WTC11 (cell line): ENCODE measurements at places on chromosomes 3 and 15. TPM values are rescaled to one million over a fixed set of nuclear protein-coding genes. Genes with fewer than 3 reads are reported as not detected.

- DNase-seq, result no peak
These were observed 4.4 kb downstream of the CPLX3 start for GRCh38 chr15:74830868-74831267.

The EIF4E3 gene
- 14.0 to 16.5 TPM (median 14.3 TPM) in 3 replicates for total RNA-seq

The SLC28A1 gene
- 0.14 to 0.16 TPM in 2 of 3 replicates, not detected in the other for total RNA-seq

The SERINC4 gene
- total RNA-seq, result 0.09 to 0.16 TPM in 2 of 3 replicates, not detected in the other

The TMEM212 gene
- not detected in 3 replicates for total RNA-seq

DNA sequence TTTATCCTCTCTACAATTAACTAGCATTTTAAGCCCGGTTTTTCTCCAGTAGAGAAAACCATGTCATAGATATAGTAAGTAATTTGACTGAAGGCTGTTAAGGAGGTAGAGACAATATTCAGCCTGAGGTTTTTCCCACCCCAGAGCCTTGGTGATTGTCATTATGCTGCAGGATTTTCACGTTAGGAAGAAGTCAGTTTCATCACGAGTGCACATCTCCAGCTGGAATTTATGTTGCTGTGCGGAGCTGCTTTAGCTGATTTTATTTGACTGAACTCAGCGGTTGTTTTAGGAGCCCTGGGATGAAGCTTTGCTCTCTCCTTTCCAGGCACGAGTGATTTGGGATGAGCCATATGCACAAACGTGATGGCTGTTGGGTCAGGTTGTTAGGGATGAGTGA, 271.3 kb upstream of the RGMA start:
- no peak for DNase-seq

The GOLGA8T gene
- total RNA-seq, result 0.78 to 1.0 TPM (median 0.92 TPM) in 3 replicates
